ENCODE measurements at places on chromosomes 2 and 18.

DNA sequence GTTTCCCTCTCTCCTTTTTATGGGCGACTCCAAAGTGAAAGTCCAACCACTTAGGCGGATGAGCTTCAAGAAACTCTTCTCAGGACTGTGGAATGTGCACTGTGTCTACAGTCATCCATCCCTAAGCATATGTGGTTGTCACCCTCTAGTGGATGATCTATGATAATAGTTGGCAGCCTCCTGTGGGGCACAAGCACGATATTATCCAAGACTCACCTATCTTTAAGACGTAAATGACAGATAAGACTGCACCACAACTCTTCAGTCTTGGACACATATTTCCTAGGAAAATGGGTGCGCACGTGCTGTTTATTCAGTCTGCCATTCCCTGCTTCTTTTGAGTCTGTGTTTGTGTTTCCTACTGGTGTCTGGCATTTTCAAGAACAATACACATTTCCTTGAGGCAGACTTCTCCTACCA, 145.5 kb upstream of the CTAGE1 start:
- DNase-seq, result peak; percentile 79

DNA sequence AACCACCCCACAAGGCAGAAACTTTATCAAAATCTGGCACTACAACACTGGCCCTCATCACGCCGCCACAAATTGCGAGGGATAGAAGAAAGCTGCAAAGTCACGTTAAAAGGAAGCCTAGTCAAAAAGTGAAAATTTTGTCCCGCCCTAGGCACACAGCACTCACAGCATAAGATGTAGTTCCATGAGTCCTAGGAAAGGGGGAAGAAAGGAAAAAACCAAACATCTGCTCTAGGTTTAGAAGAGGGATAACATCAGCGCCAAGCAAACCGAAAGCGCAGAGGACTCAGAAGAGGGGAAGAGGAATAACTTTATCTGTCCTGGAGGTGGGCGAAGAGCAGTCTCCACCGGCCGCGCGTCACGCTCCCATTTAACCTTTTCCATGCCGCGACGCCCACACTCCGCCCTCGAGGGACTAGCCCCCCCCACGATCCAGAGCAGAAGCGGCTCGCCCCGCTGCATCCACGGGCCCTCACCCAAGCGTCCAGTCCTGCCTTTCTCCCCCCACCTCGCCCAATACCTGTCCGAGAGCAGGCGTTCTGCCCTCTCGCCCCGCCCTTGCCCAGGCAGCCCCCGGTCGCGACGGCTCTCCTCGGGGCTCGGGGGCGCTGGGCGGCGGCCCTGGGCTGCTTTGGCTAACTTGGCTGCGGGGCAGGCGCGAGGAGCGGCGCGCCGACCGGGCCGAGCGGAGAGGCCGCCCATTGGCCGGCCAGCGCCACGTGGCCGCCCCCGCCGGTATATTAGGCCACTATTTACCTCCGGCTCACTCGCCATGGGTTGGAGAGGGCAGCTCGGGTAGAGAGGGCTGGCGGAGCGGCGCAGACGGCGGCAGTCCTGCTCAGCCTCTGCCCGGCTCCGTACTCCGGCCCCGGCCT, at the start of gene HOXD1:
Gene HOXD1 (plus strand): TSS at position 770 of the 875 bp plus-strand sequence. CDS start 134 bp downstream, outside the sequence.
- DNase-seq, result no peak

- no peak for DNase-seq
Measured at GRCh38 chr18:57839942-57840381, 36.8 kb upstream of the ATP8B1 start.

DNA sequence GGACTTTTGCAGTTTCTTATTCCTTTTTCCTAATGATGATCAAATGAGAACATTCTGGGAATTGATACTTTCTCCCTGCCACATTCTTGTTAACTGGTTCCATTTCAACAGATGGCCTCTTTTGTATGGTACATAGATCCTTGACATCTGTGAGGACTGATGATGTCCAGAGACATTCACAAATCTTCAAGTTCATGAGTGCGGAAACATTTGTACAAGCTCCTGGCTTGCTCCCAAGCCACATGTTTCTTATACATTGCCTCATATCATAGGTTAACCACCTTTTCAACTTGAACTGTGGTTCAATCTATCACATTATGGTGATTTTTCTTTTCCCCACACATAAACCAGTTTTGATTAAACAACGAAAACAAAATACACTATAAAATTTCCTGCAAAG, 267.3 kb downstream of the CLIP4 start:
- peak; percentile 50 for DNase-seq

DNA sequence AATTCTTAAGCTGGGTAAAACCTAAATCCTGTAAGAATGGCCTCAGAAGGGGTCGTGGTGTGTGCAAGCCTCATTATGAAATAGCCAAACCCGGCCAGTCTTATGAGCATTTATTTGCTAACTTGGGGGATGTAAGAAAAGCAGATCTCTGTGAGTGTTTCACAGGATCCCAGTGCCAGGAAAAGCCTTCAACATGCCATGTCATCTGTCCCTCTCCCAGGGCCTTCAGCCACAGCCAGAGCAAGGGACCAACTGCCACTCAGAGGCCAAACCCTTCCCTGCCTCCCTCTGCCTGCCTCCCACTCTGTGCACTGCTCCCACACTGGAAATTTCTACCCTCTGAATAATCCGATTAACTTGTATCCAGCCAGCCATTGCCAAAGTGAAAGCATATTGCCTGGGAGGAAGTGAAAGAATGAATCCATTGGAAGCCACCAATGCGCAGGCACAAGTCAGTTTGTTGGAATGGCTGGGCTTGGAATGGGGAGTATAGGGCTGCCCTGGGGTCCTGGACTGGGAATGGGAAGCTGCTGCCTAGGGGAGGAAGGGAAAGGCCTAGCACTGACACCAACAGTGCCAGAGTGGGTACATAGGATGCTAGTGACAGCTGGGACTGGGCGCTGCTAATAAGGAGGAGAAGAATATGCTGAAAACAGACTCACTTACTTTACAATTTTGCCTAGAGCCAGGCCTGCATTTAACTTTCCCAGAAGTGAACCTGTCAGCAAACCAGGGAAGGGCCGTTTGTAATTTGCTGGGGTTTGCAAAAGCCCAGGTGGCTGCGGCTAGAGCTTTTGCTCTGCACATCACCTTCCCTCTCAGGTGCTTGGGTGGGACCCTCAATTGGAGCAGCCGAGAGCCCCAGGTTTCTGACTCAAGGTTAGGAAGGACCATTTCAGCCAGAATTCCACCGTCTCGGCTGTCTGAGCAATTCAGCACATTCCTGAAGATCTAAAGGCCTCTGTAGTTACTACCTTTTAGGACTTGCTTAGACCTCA, 146.6 kb upstream of the NCK2 start:
- DNase-seq, result no peak

All from tongue (tissue), 3 donors.